Aorta (tissue), 5 donors: ENCODE measurements at places on chromosomes 2 and 18. TPM values are rescaled to one million over a fixed set of nuclear protein-coding genes. Genes with fewer than 3 reads are reported as not detected.

DNA sequence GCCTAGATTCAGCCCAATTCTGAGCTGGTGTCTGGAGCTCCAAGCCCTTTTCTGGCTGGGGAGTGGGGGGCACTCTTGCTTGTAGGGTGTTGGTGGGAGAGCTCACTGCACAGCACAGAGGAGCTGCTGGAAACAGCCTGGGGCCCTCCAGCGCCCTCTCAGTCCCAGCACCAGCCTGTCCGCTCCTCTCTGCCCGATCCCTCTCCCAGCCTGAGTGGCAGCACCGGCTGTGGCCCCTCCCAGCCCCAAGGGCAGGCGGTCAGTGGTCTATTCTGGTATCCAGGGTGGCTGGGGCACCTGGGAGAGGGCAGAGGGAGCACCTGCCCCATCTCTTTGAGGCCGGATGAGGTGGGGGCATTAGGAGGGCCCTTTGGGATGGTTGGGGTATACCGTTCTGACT is 13.2 kb upstream of the DES start:
- no peak for DNase-seq
- H3K4me1 ChIP-seq: peaks cover 2% of the 10 kb centered on the region

- no peak overlapping the region for H3K27ac ChIP-seq
- no peaks in the 10 kb centered on the region for H3K36me3 ChIP-seq
- no peak overlapping the region for H3K4me3 ChIP-seq
- no peaks in the 10 kb centered on the region for H3K27me3 ChIP-seq
- H3K4me1 ChIP-seq: no peaks in the 10 kb centered on the region
Measured at GRCh38 chr2:70684846-70685622, 83.0 kb downstream of the ADD2 start.

DNA sequence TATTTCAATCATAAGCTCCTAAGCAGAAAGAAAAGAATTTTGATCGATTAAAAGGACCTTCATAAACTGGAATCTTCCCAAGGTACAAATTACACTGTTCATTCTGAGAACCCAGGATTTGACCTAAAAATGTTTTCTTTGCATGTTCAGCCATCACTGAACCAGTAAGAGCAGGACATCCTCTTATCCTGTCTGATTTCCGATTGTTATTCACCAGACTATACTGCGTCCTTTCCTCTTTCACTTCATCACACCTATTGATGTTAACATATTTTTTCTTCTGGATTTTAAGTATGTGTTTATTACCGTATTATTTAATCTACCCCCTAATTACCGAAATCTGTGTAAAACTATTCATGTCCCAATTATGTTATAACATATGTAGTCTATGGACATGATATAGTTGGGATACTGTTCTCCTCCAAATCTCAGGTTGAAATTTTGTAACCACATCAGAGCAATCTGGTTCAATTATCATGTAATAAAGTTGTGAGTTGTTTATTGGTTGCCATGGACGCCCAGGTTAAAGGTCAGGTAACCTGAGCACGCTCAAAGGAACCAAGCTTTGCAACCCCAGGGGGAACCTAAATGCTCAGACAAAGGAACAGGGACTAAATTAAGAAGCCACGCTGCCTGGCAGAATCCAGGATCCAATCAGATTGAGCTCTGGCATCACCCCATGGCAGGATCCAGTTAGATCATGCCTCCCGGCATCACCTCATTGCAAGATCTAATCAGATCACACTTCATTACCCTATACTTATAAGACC is 11.6 kb upstream of the TBC1D8 start:
- no peak overlapping the region for H3K27ac ChIP-seq
- no peaks in the 10 kb centered on the region for H3K36me3 ChIP-seq
- H3K27me3 ChIP-seq: no peaks in the 10 kb centered on the region
- no peak for DNase-seq

- peak overlapping the region; percentile 4 for H3K4me3 ChIP-seq
- no peak overlapping the region for H3K27ac ChIP-seq
- no peaks in the 10 kb centered on the region for H3K36me3 ChIP-seq
- no peaks in the 10 kb centered on the region for H3K27me3 ChIP-seq
Measured at GRCh38 chr18:10100941-10101701, 187.3 kb downstream of the VAPA start.

The TWIST2 gene
- total RNA-seq: 12.9 TPM

The MTA3 gene
- 50.7 TPM for total RNA-seq

The OTOF gene
- 0.06 TPM for total RNA-seq

The SEMA4F gene
- 7.7 TPM for total RNA-seq
